Inflammatory macrophage treated with lipopolysaccharide for 4 hours (primary cell): ENCODE measurements at places on chromosomes 6 and 20.
A peak's percentile ranks its signal among the peaks of the same experiment; 100 is the strongest.

DNA sequence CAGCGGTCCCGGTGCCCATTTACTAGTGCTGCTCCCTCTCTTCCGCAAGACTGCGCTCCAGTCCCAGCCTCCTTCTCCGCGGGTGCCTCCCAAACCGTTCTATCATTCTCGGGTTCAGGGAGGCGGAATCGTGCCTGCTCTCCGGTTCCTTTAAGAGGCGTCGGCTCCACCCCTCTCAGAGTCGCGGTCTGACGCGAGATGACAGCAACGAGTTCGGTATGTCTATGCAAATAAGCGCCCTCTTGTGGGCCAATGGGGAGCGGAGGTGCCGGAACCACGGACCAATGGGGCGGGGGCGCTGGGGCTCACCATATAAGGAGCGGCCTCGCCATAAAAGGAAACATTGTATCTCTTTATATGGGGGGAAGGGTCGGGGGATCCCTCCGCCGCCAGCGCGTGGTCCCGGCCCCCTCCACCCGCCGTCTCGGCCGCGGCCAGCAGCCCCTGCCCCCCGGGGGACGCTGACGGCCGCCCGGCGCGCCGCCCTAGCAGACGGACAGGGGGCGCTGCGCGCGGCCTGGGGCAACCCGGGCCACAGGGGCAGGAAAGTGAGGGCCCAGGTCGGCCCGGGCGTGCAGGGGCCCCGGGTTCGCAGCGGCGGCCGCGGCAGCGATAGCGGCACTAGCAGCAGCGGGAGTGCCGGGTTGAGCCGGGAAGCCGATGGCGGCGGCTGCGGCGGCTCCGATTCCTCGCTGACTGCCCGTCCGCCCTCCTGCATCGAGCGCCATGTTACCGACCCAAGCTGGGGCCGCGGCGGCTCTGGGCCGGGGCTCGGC is at the start of gene SRF:
SRF (plus strand) TSS at position 339 of the 776 bp plus-strand sequence; CDS start at position 727, 388 bp downstream.
- peak; percentile 100 for DNase-seq

DNA sequence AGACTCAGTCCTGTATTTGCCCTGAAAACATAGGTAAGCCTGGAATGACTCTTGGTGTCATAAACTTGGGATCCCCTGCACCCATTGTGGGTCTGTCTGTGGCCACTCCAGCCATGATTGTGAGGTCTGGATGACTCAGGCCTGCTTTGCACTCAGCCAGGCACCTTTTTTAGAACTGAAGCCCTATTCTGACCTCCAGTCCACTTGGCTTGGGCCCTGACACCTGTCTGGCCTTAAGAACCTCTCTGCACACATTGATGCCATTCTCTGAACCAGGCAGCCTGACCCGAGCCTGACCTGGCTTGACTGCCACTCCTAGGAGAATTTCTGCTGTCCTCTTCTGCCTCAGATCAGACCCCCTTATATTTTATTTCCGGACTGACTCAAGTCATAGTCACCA is 383.7 kb downstream of the MAFB start:
- no peak for DNase-seq

DNA sequence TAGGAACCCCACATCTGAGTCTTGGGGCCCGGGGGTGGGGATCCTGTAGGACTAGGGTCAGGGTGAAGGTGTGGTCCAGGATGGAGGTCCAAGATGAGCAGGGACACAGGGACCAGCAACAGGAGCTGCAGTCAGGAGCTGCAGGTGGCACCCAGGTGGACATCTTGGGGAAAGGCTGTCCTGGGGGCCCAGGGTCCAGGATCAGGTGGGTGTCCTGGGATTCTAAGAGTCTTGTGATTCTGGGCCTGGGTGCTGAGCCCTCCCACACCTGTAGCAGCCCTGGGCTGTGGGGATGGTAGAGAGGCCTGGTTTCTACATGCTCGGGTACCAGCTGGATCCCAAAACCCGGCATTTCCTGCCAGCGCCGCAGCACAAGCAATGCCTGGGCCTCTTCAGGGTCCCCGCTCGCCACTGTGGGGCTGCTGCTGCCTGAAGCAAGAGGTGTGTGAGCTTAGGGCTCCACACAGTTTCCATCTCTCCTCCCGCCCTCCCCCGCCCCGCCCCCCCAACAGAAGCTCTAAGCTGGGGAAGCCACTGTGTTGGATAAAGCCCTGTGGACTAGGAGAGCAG is 20.7 kb downstream of the ERGIC3 start:
- no peak for DNase-seq

- DNase-seq, result no peak
Observed at GRCh38 chr6:5619249-5619648, 357.9 kb downstream of the FARS2 start.

DNA sequence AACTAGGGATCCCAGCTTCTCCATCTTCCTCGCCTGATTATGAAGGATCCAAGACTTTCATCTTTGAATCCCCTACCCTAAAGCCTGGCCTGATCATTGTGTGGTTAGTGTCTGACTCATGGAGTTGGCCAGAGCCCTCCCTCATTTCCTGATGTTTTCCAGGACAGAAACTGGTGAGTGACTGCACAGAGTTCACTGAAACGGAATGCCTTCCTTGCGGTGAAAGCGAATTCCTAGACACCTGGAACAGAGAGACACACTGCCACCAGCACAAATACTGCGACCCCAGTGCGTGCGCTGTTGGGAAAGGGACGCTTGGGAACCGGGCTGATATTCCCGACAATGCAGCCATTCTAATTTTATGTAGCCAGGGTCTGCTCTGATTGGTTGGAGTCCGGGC is 4.0 kb downstream of the CD40 start:
- no peak for DNase-seq

- no peak for DNase-seq
Observed at GRCh38 chr6:30599625-30600324, 17.3 kb downstream of the PPP1R10 start.

GRCh38 chr6:46734867-46735719 is at the start of gene PLA2G7:
PLA2G7 (minus strand) TSS chr6:46735375; CDS start chr6:46722891, 12,484 bp downstream.
- peak; percentile 82 for DNase-seq

DNA sequence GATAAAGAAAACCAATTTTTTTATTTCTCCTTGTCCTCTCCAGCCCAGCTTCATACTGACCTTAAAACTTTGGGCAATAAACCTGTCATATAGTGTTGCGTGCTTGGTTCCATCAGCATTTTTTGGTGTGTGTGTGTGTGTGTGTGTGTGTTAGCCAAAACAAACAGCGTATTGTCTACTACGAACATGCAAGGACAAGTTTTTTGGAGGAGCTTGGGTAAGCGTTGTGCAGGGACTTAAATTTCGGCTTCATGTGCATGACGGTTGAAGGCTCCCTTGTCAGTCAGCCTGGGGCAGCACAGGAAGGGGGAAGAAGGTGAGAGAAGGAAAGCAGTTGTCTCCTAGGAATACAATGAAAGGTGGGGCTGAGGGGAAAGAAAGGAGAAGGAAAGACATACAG is 62.0 kb upstream of the PAX1 start:
- no peak for DNase-seq

DNA sequence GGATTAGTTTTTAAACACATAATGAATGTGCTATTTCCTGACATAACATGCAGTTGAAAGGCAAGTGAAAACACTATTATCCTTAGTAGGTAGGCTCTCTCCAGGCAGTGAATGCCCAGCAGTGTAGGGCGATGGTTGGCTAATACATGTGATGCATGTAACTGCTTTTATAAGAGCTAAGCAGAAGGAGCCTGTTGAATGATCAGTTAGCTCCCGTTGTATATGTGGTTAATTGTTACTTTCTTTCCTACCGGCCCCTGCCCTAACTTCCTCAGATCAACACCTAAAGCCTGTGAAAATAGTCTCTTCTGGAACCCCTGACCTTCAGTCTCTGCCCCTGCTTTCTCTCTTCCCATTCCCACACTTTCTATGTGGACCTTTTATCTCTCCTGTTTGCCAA is 10.5 kb downstream of the SOX4 start:
- no peak for DNase-seq

DNA sequence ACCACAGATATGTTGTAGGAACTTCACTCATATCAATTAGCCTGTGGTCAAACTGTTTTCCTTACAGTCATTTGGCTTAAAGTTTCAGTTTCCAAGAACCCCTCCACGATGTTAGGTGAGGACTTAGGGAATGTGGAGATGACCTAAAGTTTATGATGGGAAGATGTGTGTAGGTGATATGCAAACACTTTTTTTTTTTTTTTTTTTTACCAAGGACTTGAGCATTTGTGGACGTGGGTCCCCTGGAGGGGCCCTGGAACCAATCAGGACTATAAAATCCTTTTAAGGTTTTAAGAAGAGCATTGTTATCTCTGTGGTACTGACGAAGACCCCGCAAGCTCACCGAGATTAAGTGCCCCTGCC is 478 bp upstream of the MTHFD1L start:
- no peak for DNase-seq

- no peak for DNase-seq
Observed at GRCh38 chr6:116060572-116061283, at the start of gene FRK. FRK (minus strand) TSS chr6:116060891; CDS start chr6:116060311, 580 bp downstream.

- no peak for DNase-seq
Observed at GRCh38 chr6:94894300-94894699, 683.0 kb upstream of the MANEA start.

GRCh38 chr20:24131684-24132083 is 143.1 kb upstream of the GGTLC1 start:
- no peak for DNase-seq

DNA sequence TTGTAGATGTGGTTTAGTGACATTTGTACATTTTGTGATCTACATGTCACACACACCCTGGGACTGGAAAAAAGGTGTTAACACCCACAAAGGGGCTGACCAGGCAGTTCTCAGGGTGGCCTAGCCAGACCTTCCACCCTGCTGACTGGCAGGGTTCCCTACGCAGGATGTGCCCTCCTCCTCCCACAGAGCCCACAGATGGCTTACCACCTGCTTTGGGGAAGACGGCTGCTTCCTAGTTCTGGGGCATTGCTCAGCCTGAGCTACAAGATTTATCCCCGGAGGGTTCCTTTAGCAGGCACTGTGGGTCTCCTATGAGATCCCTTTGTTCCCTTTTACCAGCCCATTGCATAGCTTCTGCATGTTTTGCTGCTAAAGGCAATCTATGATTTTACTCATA is 35.1 kb downstream of the SNAP25 start:
- DNase-seq, result no peak

GRCh38 chr6:3887150-3887700 is 38.1 kb downstream of the FAM50B start:
- DNase-seq, result peak; percentile 43

DNA sequence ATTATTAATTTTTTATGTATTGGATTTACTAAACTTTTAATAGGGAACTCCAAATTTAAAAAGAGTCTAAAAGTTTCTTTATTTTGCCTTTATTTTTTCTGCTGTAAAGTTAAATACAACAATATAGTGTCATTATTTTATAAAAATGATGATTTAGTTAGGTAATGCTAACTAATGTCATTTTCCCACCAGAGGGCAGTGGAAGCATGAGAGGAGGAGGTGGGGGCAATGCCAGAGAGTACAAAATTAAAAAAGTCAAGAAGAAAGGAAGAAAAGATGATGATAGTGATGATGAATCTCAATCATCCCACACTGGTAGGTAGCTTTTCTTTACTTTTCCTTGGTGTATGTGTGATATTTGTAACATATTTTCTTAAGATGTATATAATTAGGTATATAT is 20.2 kb upstream of the FHL5 start:
- no peak for DNase-seq

GRCh38 chr6:154572556-154572955 is 62.1 kb upstream of the CNKSR3 start:
- no peak for DNase-seq

- peak; percentile 93 for DNase-seq
Observed at GRCh38 chr20:34680586-34681175, 3.8 kb upstream of the PIGU start.

- DNase-seq, result peak; percentile 81
Observed at GRCh38 chr6:45714741-45715507, 300.7 kb downstream of the CLIC5 start.

DNA sequence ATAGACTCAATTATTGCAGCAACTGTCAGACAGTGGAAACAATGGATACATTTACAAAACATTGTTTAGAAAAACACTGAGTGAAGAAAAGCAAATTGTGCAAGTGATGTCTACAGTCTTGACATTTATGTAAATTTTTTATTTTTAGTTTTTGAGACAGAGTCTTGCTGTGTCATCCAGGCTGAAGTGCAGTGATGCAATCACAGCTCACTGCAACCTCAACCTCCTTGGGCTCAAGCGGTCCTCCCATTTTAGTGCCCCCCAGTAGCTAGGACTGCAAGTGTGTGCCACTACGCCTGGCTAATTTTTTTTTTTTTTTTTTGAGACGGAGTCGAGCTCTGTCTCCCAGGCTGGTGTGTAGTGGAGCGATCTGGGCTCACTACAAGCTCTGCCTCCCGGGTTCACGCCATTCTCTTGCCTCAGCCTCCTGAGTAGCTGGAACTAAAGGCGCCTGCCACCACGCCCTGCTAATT is 9.7 kb downstream of the CNBD2 start:
- DNase-seq, result peak; percentile 95

DNA sequence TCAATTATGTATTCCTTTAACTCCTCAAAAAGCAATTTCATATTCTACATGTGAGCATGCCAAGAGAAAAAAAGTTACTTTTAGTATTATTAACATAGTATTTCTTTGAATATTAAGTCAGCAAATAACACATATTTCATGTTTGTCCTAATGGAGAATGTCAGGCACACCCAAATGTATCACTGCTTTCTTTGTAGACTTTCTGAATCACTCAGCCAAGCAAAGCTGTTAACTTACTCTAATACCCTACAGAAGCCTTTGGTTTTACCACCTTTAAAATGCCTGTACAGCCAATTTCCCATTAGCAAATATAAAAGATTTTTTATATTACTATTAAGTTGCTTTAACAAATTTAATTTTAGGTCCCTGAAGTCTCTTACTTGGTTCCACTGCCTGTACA is 23.8 kb downstream of the FRK start:
- DNase-seq, result no peak

GRCh38 chr6:27873021-27873940 is 38.9 kb downstream of the OR2B2 start:
- peak; percentile 41 for DNase-seq

- DNase-seq, result no peak
Observed at GRCh38 chr6:73041051-73041450, 184.2 kb downstream of the KHDC1L start.

DNA sequence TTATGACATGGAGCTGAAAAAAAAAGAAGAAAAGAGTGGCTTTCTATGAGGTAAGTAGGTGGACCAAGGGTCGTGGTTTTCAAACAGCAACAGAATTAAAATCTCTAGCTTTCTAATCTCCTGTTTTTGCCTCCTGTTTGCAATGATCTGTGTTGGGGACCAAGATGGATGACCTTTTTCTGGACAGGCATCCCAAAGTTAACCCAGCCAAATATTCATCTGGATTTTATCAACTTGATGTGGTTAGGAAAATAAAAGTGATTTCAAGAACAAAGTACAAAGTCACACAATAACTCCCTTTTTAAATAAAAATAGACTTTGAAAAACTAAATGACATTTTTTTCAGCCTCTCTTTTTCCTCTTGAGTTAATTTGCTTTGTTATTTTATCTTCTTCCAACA is 282.1 kb upstream of the PRDM1 start:
- DNase-seq, result no peak

GRCh38 chr20:44209686-44210405 is 725 bp downstream of the OSER1 start:
- DNase-seq, result peak; percentile 49

DNA sequence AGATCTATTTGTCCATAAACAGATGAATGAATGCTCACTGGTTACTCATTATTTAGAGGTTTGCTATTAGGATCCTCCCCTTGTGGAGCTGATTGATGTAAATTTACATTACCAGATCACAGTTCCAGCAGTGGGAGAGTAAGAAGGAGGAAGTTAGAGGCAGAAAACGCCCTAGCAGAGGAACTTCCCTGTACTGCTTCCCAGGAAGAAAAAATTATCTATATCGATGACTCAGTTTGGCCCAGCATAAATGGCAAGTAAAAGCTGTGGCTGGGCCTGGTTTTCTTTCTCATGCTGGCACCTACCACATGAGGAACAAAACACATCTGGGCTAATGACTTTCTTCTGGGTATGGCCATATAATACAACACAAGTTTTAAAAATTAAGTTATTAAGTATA is 35.7 kb downstream of the DNAAF9 start:
- peak; percentile 83 for DNase-seq
